ENCODE measurements at places on chromosomes 13 and 19.
A peak's percentile ranks its signal among the peaks of the same experiment; 100 is the strongest.

GRCh38 chr13:93625536-93625935 is 398.9 kb downstream of the GPC6 start:
- no peaks in the 10 kb centered on the region for H3K36me3 ChIP-seq
- H3K4me1 ChIP-seq, result no peaks in the 10 kb centered on the region
- H3K27me3 ChIP-seq, result no peaks in the 10 kb centered on the region
- no peak overlapping the region for H3K27ac ChIP-seq
- DNase-seq, result no peak

- no peaks in the 10 kb centered on the region for H3K36me3 ChIP-seq
- H3K27ac ChIP-seq, result no peak overlapping the region
- no peaks in the 10 kb centered on the region for H3K27me3 ChIP-seq
- no peak for DNase-seq
- peak overlapping the region; percentile 81 for H3K4me3 ChIP-seq
These were observed 5.8 kb upstream of the TLE2 start for GRCh38 chr19:3034656-3035541.

DNA sequence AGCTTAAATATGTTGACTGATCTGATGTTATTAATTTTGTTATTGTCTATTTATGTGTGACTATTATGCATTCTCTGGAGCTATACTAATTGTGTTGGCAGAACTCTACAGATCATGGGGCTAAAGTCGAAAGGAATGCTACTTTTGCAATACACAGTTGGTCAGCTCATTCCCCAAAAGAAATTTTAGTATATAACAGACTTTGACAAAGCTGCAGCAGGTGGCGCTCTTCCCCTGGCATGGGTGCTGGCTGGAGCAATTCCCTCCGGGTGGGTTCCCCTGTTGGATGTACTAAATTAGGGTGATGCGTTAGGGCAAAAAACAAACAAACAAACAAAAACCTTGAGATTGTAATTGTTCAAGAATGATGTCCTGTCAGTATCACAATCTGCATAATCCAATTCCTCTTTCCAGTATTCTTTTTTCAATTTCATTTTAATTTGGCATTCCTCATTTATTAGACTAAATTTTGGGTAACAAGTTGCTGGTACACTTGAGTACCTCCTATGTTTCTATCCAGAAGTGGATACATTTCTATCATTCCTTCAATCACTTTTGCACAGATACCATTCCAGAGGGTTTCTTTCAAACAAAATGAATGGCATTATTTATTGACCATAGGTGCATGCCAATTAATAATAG is 322.8 kb upstream of the EDNRB start:
- no peak for DNase-seq
- H3K27ac ChIP-seq, result no peak overlapping the region
- no peaks in the 10 kb centered on the region for H3K4me1 ChIP-seq
- H3K36me3 ChIP-seq, result no peaks in the 10 kb centered on the region

GRCh38 chr13:93080166-93080565 is 146.4 kb upstream of the GPC6 start:
- H3K4me1 ChIP-seq, result no peaks in the 10 kb centered on the region
- DNase-seq, result no peak
- no peaks in the 10 kb centered on the region for H3K27me3 ChIP-seq
- no peak overlapping the region for H3K27ac ChIP-seq

- H3K27me3 ChIP-seq, result no peaks in the 10 kb centered on the region
- peak within 1 kb of the TSS; percentile 94 for H3K4me3 ChIP-seq
- DNase-seq, result peak; percentile 82
- H3K36me3 ChIP-seq, result no peaks in the 10 kb centered on the region
These were observed at the start of gene PPP6R1 for GRCh38 chr19:55258828-55259539. TSS of gene PPP6R1 (minus strand) at chr19:55259017. CDS start at chr19:55247103, 11,914 bp downstream.

DNA sequence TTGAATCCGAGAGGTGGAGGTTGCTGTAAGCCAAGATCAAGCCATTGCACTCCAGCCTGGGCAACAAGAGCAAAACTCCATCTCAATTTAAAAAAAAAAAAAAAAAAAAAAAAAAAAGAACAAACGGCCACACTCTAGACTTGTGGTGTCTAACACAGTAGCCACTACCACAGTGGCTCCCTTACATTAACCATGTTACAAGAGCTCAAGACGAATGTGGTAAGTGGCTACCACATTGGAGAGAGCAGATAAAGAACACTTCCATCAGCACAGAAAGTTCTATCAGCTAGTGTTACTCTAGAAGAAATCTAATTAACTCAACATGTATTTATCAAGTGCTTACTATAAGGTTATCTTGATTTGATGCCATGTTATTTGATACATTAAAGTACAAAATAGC is 11.5 kb downstream of the XPO4 start:
- H3K4me3 ChIP-seq, result no peak overlapping the region
- H3K4me1 ChIP-seq, result no peaks in the 10 kb centered on the region
- no peak overlapping the region for H3K27ac ChIP-seq
- H3K36me3 ChIP-seq, result no peaks in the 10 kb centered on the region
- no peak for DNase-seq

GRCh38 chr19:18526316-18526715 is 4.4 kb upstream of the ELL start:
- no peaks in the 10 kb centered on the region for H3K27me3 ChIP-seq
- H3K4me1 ChIP-seq, result no peaks in the 10 kb centered on the region
- peaks cover 2% of the 10 kb centered on the region for H3K36me3 ChIP-seq
- no peak overlapping the region for H3K27ac ChIP-seq

DNA sequence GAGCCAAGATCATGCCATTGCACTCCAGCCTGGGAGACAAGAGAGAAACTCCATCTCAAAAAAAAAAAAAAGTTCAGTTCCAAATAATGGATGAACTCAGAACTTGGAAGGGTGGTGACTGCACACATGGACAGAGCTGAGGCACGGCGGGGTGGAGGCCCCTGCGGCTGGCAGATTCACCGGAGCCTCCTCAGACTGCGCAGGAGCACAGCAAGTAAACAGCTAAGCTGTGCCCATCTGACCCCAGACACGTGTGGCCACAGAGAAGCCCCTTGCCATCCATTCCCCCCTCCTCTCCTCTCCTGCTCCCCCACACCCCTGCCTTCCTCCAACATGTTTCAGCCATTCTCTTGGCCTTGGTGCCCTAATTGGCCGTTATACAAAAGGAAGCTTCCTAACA is 15.6 kb upstream of the PROZ start:
- H3K27ac ChIP-seq, result no peak overlapping the region
- H3K27me3 ChIP-seq, result no peaks in the 10 kb centered on the region
- H3K36me3 ChIP-seq, result no peaks in the 10 kb centered on the region
- H3K4me3 ChIP-seq, result no peak overlapping the region
- H3K4me1 ChIP-seq, result no peaks in the 10 kb centered on the region

- peak; percentile 90 for DNase-seq
- no peaks in the 10 kb centered on the region for H3K36me3 ChIP-seq
- no peak overlapping the region for H3K4me3 ChIP-seq
- H3K4me1 ChIP-seq, result peaks cover 27% of the 10 kb centered on the region
These were observed 75.2 kb upstream of the UBL3 start for GRCh38 chr13:29925457-29926097.

DNA sequence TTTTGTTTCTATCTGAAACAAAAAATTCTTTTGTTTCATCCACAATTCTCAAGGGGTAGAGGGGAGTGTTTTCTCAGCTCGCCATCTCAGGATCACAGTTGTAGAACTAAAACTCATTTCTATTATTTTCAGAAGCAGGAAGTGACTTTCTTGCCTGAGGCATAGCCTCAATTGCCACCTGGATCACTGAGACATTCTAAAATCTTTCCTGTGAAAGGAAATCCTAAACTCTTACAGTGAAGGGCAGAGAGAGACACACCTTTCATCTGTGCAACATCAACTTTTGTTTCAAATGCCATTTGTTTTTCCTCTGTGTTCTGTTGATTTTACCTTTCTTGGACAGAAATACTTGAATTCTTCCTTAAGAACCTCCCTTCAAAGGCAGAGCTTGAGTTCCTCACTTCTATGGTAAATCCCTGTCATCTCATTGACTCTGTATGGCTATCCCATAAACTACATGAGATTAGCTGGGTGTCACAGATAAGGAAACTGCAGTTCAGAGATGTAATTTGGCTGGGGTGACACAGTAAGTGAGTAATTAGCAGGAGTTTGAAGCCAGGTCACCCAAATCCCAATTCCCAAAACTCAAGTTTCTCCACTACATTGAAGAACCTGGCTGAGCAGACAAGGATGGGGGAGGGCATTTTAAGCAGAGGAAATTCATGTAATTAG is 224.4 kb upstream of the HTR2A start:
- H3K27me3 ChIP-seq, result no peaks in the 10 kb centered on the region
- H3K4me1 ChIP-seq, result no peaks in the 10 kb centered on the region
- H3K4me3 ChIP-seq, result no peak overlapping the region
- H3K27ac ChIP-seq, result no peak overlapping the region

DNA sequence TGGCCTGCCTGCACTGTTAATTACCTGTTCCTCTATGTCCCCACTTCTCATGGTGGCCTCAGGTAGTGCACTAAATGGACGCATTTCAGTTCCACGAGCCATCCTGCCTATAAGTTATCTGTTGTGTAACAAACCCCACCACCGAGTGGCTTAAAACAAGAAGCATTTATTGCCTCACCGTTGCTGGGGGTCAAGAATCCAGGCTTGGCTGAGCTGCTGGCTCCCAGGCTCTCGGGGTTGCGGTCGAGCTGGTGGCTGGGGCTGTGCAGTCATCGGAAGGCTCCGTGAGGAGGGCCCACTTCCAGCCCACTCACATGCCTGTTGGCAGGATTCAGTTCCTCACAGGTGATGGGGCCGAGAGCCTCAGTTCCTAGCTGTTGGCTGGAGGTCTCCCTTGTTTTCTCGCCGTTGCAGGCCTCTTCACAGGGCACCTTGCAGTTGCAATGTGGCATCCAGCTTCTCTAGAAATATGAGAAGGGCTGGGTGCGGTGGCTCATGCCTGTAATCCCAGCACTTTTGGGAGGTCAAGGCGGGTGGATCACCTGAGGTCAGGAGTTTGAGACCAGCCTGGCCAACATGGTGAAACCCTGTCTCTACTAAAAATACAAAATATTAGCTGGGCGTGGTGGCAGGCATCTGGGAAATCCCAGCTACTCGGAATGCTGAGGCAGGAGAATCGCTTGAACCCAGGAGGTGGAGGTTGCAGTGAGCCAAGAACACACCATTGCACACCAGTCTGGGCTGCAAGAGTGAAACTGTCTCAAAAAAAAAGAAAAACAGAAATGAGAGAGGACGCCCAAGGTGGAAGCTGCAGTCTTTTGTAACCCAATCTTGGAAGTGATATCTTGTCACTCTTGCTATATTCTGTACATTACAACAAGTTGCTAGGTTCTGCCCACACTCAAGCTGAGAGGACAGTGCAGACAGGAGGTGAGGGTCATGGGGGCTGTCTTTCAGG is 6.5 kb upstream of the PTOV1 start:
- no peak overlapping the region for H3K27ac ChIP-seq
- no peak for DNase-seq
- no peaks in the 10 kb centered on the region for H3K36me3 ChIP-seq
- H3K4me3 ChIP-seq, result no peak overlapping the region

- no peaks in the 10 kb centered on the region for H3K36me3 ChIP-seq
- H3K4me1 ChIP-seq, result no peaks in the 10 kb centered on the region
- H3K27me3 ChIP-seq, result no peaks in the 10 kb centered on the region
- DNase-seq, result no peak
These were observed 87.9 kb downstream of the URI1 start for GRCh38 chr19:30029721-30030510.

DNA sequence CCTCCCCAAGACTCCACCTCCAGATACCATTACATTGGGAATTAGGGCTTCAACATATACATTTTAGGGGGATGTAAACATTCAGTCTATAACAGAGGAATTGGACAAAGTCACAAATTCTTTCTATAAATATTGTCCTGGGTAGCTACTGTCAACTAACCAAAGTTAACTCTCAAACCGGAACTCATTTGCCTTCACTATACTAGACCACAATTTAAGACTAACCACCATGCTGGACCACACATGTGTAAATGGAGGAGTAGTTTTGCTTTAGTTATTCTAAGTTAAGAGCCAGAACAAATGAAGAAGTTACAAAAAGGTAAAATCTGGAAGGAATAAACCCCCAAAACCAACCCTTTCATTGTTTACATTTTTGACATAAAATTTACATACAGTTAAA is 222.8 kb downstream of the NDFIP2 start:
- H3K36me3 ChIP-seq, result no peaks in the 10 kb centered on the region
- DNase-seq, result no peak
- H3K4me1 ChIP-seq, result no peaks in the 10 kb centered on the region
- H3K4me3 ChIP-seq, result no peak overlapping the region

GRCh38 chr19:4622695-4623421 is 16.5 kb upstream of the TNFAIP8L1 start:
- H3K4me1 ChIP-seq, result no peaks in the 10 kb centered on the region
- H3K36me3 ChIP-seq, result no peaks in the 10 kb centered on the region
- DNase-seq, result no peak
- H3K27ac ChIP-seq, result no peak overlapping the region

GRCh38 chr13:106986033-106986484 is 418.1 kb upstream of the ARGLU1 start:
- H3K27me3 ChIP-seq, result no peaks in the 10 kb centered on the region
- no peak for DNase-seq
- no peak overlapping the region for H3K27ac ChIP-seq
- no peaks in the 10 kb centered on the region for H3K4me1 ChIP-seq
- H3K4me3 ChIP-seq, result no peak overlapping the region

- H3K27me3 ChIP-seq, result no peaks in the 10 kb centered on the region
- H3K27ac ChIP-seq, result no peak overlapping the region
- no peak overlapping the region for H3K4me3 ChIP-seq
These were observed 3.0 kb downstream of the IFI30 start for GRCh38 chr19:18176367-18177310.

DNA sequence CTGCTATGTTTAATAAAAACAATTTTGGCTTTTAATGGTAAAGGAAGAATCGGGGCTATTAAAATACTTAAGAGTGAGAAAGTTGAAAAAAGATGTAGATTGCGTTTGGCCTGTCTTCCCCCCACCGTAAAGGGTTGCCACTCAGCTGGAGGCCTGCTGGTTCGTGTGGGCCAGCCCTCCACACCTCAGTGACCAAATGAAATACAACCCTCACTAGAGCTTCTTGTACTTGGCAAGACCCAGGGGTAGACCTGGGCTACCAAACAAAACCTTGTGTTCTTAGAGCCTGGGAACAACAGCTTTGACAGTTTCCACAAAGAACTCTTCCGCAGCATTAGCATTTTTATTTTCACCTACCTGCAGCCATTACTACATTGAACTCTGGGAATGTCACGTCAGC is 152.8 kb upstream of the PABPC3 start:
- no peaks in the 10 kb centered on the region for H3K4me1 ChIP-seq
- H3K27me3 ChIP-seq, result no peaks in the 10 kb centered on the region
- H3K27ac ChIP-seq, result no peak overlapping the region
- no peaks in the 10 kb centered on the region for H3K36me3 ChIP-seq

DNA sequence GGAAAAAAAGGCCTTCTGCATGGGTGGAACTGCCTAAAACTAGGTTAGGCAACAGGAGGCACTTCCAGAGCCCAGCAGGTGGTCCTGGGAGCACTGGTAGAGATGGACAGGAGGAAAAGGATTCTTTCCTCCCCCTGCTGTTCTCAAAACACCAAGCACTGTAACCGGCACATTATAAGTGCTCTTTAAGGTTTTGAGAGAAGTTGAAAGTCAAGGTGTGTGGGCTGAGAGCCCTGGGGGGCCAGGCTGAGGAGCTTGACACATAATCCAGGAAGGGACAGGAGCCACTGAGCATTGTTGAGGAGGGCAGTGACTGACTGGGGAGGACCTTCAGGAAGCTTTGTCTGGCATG is 32.3 kb downstream of the SPATA13 start:
- no peak overlapping the region for H3K4me3 ChIP-seq
- H3K36me3 ChIP-seq, result no peaks in the 10 kb centered on the region
- no peaks in the 10 kb centered on the region for H3K27me3 ChIP-seq
- no peaks in the 10 kb centered on the region for H3K4me1 ChIP-seq

Measured in thoracic aorta (tissue), 2 donors.